ENCODE measurements at places on chromosomes 16 and 17.

DNA sequence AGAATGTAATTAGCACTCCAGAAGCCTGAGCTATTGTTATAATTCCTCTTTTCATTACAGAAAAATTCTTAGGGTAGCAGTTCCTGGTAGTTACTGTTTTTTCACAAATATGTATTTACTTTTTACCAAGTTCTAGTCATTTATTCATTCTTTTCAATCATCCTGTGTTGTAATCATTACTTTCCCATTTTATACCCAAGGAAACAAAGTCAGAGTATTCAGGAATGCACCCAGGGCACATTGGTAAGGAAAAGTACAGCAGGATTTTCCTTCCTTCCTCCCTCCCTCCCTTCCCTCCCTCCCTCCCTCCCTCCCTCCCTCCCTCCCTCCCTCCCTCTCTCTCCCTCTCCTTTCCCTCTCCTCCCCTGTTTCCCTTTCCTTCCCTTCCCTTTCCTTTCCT lies 115.9 kb upstream of the RBFOX1 start:
- DNase-seq = no peak

DNA sequence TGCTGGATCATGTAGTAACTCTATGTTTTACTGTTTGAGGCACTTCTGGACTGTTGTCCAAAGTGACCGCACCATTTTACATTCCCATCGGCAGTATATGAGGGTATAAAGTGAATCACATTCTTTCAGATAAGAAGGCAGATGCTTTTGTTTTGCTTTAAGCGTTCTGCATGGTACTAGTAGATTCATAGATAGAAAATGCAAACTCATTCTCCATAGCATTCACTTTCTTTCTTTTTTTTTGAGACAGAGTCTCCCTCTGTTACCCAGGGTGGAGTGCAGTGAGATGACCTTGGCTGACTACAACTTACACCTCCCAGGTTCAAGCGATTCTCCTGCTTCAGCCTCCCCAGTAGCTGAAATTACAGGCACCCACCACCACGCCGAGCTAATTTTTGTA lies 40.4 kb downstream of the TANGO6 start:
- no peak for DNase-seq

DNA sequence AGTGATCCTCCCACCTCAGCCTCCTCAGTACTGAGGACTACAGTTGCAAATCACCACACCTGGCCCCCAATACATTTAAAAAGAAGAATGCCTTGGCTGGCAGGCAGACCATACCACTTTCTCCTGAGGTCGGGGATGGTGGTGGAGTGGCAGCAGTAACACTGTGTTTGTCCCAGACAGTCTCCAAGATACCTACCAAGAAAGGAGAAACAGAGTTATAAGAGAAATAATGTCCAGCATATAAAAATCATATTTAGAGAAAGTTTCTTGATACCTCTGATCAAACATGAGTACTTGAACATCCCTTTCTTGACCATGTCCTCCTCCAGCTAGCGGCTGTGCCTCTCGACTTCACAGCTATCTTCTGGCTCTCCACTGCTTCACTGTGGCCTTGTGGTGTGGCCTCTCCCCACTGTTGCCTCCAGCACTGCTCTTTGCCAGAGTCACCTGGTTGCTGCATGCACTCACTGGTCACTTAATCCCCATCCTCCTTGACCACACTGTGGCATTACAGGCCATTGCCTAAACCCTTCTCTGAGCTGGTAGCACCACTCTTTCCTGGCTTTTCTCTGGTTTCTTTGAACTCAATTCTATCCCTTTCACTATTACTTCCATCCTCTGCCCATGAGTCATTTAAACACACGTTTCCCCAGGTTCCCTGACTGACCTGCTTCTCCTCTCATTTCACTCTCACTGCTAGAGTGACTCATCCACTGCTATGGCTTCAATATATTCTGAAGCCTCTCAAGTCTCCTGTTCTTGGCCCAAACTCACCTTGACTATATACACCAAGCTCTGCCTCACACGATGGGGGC lies 45.2 kb downstream of the XPO6 start:
- DNase-seq = no peak

- DNase-seq = no peak
Observed at GRCh38 chr16:52563767-52564611, 17.0 kb upstream of the TOX3 start.

DNA sequence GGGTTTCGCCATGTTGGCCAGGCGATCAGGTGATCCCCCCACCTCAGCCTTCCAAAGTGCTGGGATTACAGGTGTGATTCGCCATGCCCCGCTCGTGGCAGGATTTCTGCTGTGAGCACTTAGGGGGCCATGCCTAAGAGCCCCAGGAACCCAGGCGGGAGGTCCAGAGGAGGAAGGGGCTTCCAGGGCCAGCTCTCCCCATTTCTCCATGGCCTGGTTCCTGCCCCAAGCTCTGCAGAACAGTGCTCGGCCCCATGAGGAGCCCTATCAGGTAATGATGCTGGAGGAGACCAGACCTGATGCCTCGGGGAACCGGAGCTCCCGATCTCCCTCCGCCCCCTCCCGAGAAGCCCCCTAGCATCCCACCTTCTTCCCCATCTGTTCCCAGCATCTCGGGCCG lies 53.6 kb downstream of the RMI2 start:
- no peak for DNase-seq

DNA sequence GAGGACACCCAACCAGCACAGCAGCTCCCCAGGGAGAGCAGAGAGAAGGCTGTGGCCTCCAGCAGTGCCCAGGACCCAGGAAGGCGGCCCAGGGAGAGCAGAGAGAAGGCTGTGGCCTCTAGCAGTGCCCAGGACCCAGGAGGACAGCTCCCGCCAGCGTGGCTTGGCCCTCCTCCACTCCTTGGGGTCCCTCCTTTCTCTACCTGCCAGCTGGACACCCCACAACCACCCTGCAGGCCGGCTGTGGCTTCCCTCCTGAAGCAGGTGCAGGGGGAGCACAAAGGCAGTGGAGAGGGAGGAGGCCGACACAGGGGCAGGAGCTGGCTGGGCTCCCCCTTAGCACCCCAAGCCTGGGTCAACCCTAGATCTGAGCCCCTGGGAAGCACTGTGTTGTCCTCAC lies 54.1 kb upstream of the FASN start:
- DNase-seq = no peak

- peak; percentile 64 for DNase-seq
Observed at GRCh38 chr17:8894673-8895578, 27.5 kb upstream of the PIK3R6 start.

- peak; percentile 21 for DNase-seq
Observed at GRCh38 chr16:6682142-6682811, 650.4 kb upstream of the RBFOX1 start.

DNA sequence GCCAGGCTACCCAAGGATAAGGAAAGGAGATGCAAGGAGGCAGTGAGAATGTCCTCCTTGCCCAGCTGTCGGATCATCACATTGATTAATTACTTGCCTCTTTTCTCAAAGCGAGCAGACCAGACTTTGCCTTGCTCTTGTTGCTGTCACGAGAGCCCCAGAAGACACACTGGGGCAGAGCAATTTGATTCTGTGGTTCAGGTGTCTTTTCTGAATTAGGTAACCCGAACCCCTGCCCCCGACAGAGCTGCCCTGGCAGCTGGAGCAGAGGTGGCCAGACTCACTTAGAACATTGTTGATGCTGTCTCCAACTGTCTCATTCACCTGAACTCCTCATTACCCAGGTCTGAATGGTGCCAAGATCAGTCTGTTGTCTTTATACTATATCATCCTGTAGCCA lies 34.3 kb downstream of the VAT1L start:
- no peak for DNase-seq
